ENCODE measurements at places on chromosomes 11 and 22. TPM values are rescaled to one million over a fixed set of nuclear protein-coding genes. Genes with fewer than 3 reads are reported as not detected.

Gene LRFN4
- 24.6 TPM for total RNA-seq

Gene KCNK7
- 0.95 TPM for total RNA-seq

Gene DGCR6
- total RNA-seq: 1.2 TPM

Gene LRRN4CL
- 0.21 TPM for total RNA-seq

Gene UBQLN3
- not detected for total RNA-seq

Gene LMNTD2
- 0.34 TPM for total RNA-seq

Gene MYO7A
- not detected for total RNA-seq

GRCh38 chr11:100777103-100777502 lies 90.0 kb downstream of the ARHGAP42 start:
- no peak for DNase-seq
- no peaks in the 10 kb centered on the region for H3K36me3 ChIP-seq
- H3K4me1 ChIP-seq: no peaks in the 10 kb centered on the region
- H3K27me3 ChIP-seq: no peaks in the 10 kb centered on the region
- H3K4me3 ChIP-seq: no peak overlapping the region
- no peak overlapping the region for H3K27ac ChIP-seq

DNA sequence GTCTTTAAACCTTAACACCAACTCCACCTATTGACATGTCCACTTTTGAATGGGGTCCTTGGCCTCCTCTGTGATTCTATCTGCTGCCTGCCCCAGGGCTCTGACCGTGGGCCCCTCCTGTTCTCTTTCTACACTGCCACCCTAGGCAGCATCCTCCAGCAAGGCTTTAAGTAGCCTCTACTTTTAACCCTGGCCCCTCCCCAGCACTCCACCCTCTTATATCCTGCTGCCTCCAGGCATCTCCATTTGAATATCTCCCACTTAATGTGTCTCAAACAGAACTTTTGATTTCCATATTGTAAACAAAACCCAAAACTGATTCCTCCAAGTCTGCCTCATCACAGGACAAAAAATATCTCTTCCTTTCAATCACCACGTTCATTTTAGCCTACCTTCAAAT lies 90.5 kb upstream of the ARHGAP32 start:
- no peak overlapping the region for H3K27ac ChIP-seq
- H3K27me3 ChIP-seq: peaks cover 5% of the 10 kb centered on the region
- peaks cover 18% of the 10 kb centered on the region for H3K4me1 ChIP-seq
- no peak overlapping the region for H3K4me3 ChIP-seq

GRCh38 chr11:134537296-134537695 lies 125.3 kb upstream of the B3GAT1 start:
- no peak overlapping the region for H3K4me3 ChIP-seq
- DNase-seq: no peak

DNA sequence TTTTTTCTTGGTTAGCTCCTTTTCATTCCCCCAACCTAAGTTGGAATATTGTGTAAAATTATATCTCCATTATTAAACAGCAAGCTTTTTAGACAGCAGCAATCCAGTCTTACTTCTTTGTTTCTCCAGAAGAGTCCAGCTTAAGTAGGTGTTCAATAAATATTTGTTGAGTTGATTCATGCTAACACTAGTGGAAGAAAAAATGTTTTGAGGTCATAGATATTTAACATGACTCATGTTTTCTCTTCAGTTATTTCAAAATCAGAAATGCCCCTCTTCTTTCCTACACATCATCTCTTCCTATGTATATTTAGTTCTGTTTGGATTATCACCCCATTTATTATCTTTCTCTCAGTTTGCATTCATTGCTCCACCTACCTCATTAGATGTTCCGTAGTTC lies 20.3 kb downstream of the CCDC83 start:
- H3K4me3 ChIP-seq: no peak overlapping the region
- no peak overlapping the region for H3K27ac ChIP-seq
- H3K36me3 ChIP-seq: no peaks in the 10 kb centered on the region
- H3K4me1 ChIP-seq: no peaks in the 10 kb centered on the region

DNA sequence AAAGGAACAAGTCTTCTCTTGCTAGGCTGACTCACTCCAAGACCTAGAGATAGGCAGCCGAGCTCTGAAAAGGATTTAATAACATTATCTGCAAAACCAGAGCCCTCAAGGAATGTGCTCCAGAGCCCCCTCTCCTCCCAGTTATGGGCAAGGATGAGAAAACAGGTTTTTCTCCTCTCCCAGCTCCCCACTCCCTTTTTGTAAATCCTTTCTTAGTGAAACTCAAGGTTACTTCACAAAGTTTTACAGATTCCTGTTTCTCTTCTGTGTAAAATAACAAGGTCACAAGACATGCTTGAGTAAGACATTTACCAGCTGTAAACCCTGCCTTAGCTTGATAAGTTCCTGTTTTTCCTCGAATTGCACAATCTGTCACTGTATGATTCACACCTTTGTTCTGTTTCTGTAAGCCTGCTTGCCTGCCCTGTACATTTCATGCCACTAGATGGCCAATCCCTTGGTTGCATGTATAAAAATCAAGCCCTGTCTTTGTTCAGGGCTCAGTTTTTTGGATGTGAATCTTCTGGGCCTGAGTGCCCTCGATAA lies 489.4 kb downstream of the KCNA4 start:
- H3K27me3 ChIP-seq: no peaks in the 10 kb centered on the region
- H3K4me3 ChIP-seq: no peak overlapping the region
- DNase-seq: no peak
- H3K27ac ChIP-seq: no peak overlapping the region
- no peaks in the 10 kb centered on the region for H3K36me3 ChIP-seq

GRCh38 chr11:60912851-60913528 lies 968 bp upstream of the TMEM109 start:
- DNase-seq: no peak
- H3K36me3 ChIP-seq: peaks cover 16% of the 10 kb centered on the region
- peak overlapping the region; percentile 96 for H3K27ac ChIP-seq

- H3K4me1 ChIP-seq: peaks cover 2% of the 10 kb centered on the region
- H3K27me3 ChIP-seq: peaks cover 20% of the 10 kb centered on the region
- H3K36me3 ChIP-seq: no peaks in the 10 kb centered on the region
- no peak overlapping the region for H3K27ac ChIP-seq
- no peak for DNase-seq
- no peak overlapping the region for H3K4me3 ChIP-seq
Observed at GRCh38 chr22:42341779-42342178, 71.3 kb upstream of the TCF20 start.

DNA sequence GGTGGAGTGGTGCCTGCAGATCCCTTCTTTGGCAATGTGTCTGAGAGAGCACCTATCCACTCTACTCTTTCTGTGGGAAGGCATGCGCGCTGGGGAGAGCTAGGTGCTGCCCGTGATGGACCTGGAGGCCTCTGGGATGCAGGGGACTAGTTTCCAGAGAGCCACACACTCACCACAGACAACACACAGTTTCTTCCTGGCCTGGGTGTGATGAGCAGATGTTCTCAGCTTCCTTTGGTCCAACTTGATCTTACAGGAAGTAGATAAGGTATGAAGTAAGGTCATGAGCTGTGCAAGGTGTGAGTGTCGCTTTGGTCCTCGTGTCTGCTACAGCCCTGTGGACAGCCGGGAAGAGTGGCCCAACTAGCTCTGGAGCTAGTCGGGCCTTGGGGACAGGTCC lies 27.3 kb upstream of the SUSD2 start:
- H3K36me3 ChIP-seq: peaks cover 27% of the 10 kb centered on the region
- peak overlapping the region; percentile 76 for H3K4me3 ChIP-seq
- H3K27ac ChIP-seq: peak overlapping the region; percentile 98
- peaks cover 66% of the 10 kb centered on the region for H3K4me1 ChIP-seq

Measured in activated CD8-positive, alpha-beta T cell treated with anti-CD3 and anti-CD28 coated beads, Interleukin-2, amount 10 ng/mL, durations not matched to agents 7 days and 5 days (primary cell).